ENCODE measurements at places on chromosomes 16 and 17. TPM values are rescaled to one million over a fixed set of nuclear protein-coding genes. Genes with fewer than 3 reads are reported as not detected.
A peak's percentile ranks its signal among the peaks of the same experiment; 100 is the strongest.

The CPHXL2 gene
- total RNA-seq: not detected

The OSGIN1 gene
- 1.3 TPM for total RNA-seq

The KRT14 gene
- not detected for total RNA-seq

The SPATA22 gene
- total RNA-seq: not detected

The AGRP gene
- total RNA-seq: not detected

The TMEM238L gene
- total RNA-seq: not detected

The EFTUD2 gene
- total RNA-seq: 102 TPM

The KCNJ12 gene
- total RNA-seq: 2.3 TPM

GRCh38 chr16:66605177-66605978, 874 bp downstream of the CMTM3 start:
- H3K27ac ChIP-seq: peak overlapping the region; percentile 67
- H3K27me3 ChIP-seq: no peaks in the 10 kb centered on the region
- H3K36me3 ChIP-seq: peaks cover 6% of the 10 kb centered on the region
- H3K4me1 ChIP-seq: peaks cover 38% of the 10 kb centered on the region
- DNase-seq: peak; percentile 88

DNA sequence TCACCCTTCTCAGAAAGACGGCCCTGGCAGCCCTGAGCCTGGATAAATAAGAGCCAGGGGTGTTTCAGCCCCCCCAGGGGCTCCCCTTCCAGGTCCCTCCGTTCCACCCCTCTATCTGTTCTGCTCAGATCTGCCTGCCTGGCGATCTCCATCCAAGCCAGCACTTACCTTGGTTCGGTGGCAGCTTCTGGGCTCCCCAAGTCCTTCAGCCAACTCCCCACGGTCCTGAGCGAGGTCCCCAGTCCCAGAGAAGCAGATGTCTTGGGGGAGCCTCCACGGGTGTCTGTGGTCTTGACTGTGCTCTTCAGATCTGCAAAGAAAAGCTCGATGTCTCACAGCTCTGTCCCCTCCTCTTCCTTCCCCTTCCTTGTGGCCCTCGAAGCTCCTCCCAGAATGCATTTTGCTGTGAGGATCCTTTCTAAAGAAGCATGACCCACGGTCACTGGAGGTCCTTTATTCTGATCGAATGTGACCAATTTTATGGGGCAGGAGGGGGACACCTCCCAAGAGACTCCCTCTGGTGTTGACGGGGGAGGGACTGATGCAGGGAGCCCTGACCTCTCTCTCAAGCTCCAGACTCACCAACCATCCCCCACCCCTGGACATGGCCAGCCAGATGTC, at the start of gene PIK3R6:
Gene PIK3R6, minus strand, starts transcription at position 314 of the 621 bp plus-strand sequence. CDS start 17,880 bp downstream, outside the sequence.
- no peak within 1 kb of the TSS for H3K27ac ChIP-seq
- H3K36me3 ChIP-seq: no peaks in the 10 kb centered on the region
- DNase-seq: no peak
- H3K4me1 ChIP-seq: no peaks in the 10 kb centered on the region

DNA sequence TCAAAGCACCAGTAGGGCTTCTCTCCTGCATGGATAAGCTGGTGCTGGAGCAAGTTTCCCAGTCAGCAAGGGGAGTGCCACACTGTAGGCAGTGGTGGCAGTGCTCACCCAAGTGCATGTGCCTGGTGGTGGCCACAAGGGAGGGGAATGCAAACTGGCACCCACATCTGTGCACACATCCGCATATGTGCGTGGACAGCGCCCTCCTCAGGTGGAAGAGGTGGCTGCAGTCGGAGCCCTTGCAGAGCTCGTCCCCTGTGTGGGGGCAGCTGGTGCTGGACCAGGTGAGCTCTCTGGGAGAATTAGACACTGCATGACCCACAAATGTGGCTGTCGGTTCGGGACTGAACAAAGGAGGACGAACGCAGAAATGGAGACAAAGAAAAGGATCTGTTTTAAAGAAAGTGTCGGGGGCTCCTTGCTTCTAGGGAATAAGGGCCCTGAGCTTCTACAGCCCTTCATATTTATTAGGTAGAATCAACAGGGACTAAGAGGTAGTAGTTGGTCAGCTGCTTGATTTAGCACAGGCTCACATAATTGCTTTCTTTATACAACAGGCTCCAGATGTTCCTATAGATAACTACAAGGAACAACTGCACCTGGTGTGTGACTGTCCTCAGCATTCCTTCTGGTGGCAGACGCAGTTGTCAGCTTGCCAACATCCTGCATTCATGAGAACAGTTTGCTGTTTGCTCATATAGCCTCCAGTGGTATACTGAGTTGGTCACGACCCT, 5.3 kb upstream of the ZNF689 start:
- no peak overlapping the region for H3K4me3 ChIP-seq
- H3K27ac ChIP-seq: no peak overlapping the region
- peaks cover 14% of the 10 kb centered on the region for H3K27me3 ChIP-seq

DNA sequence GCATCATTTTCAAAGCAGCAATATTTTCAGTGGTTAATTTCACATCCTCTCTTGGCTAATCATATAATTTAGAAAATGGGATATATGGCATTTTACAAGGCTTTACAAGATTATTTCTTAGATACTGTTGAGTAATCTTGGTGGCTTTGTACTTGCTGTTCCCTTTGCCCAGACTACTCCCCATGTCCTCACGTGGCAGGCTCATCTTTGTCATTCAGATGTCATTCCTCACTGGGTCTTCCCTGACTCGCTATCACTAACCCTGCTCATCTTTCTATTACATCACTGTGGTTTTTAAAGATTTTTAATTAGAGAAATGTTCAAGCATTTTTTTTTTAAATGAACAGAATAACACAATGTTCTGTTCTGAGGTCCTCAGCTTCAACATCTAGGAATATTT, 240.0 kb upstream of the IRX5 start:
- no peaks in the 10 kb centered on the region for H3K36me3 ChIP-seq
- no peak overlapping the region for H3K27ac ChIP-seq
- no peak overlapping the region for H3K4me3 ChIP-seq

DNA sequence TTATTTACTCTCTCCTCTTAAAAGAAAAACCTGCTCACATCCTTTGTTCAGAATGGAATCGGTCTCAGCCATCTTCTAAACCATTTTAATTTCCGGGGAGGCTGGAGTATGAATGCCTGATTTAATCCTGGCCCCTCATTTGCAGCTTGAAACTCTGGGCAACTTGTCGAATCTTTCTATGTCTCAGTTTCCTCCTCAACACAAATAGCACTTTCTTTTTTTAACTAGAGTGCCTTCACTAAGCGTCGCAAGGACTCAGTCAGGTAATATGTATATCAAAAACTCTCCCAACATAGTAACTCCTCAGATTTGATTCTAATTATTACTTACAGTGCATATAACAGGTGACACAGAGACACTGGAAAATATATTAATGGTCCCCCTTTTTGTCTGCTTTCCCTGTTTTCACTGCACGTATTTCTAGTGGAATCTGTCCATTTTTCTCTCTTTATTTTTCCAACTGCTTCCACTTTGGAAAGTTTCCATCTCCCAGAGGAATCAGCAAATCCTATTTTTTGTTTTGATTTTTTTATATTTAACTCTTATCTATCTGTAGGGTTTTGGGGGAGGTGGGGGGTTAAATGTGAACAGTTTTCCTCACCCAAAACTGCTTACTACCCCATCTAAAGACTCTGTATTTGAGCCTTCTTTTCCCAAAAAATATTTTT, 18.6 kb downstream of the SNN start:
- H3K4me3 ChIP-seq: no peak overlapping the region
- H3K27me3 ChIP-seq: no peaks in the 10 kb centered on the region
- H3K36me3 ChIP-seq: peaks cover 57% of the 10 kb centered on the region

GRCh38 chr16:86243571-86244154, 266.7 kb upstream of the FOXF1 start:
- no peaks in the 10 kb centered on the region for H3K4me1 ChIP-seq
- H3K4me3 ChIP-seq: no peak overlapping the region
- H3K27ac ChIP-seq: no peak overlapping the region

GRCh38 chr17:49218941-49219913, 8.7 kb downstream of the ABI3 start:
- DNase-seq: no peak
- H3K4me1 ChIP-seq: peaks cover 13% of the 10 kb centered on the region
- H3K4me3 ChIP-seq: no peak overlapping the region
- H3K27ac ChIP-seq: no peak overlapping the region
- peaks cover 23% of the 10 kb centered on the region for H3K27me3 ChIP-seq

GRCh38 chr16:74226338-74226954, 70.2 kb upstream of the PSMD7 start:
- DNase-seq: no peak
- no peak overlapping the region for H3K4me3 ChIP-seq
- no peaks in the 10 kb centered on the region for H3K4me1 ChIP-seq
- H3K36me3 ChIP-seq: no peaks in the 10 kb centered on the region
- no peak overlapping the region for H3K27ac ChIP-seq

DNA sequence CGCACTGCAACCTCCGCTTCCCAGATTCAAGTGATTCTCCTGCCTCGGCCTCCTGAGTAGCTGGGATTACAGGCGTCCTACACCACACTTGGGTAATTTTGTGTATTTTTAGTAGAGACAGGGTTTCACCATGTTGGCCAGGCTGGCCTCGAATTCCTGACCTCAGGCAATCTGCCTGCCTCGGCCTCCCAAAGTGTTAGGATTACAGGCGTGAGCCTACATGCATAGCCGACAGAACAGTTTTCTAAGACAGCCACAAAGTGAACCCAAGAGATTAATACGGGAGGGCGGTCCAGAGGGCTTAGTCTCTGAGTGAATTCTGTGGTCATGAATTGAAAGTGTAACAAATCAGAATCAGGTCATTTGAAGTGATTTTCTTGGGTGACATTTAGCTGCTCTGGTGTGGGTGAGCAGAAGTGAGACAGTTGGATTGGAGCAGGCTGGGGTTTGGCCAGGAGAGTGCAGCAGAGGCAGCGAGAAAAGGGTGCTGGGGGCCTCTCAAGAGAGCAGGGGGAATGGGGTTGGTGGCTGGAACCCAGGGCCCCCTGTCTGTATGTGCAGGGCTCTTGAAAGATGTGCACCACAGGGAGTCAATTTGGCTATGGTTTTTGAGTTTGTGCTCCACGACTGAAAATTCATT, 231.4 kb upstream of the WSCD1 start:
- no peak overlapping the region for H3K27ac ChIP-seq
- no peaks in the 10 kb centered on the region for H3K36me3 ChIP-seq
- no peak overlapping the region for H3K4me3 ChIP-seq
- peak; percentile 77 for DNase-seq
- H3K4me1 ChIP-seq: peaks cover 5% of the 10 kb centered on the region
